Stimulated activated CD4-positive, alpha-beta T cell treated with anti-CD3 and anti-CD28 coated beads, Interleukin-1b, Interleukin-23, amount 100 ng/mL, for 1 hour (primary cell): ENCODE measurements at places on chromosomes 16 and 17.
A peak's percentile ranks its signal among the peaks of the same experiment; 100 is the strongest.

- DNase-seq, result no peak
Observed at GRCh38 chr17:45293413-45294211, 23.2 kb downstream of the MAP3K14 start.

- DNase-seq, result no peak
Observed at GRCh38 chr16:61385392-61386071, 650.7 kb downstream of the CDH8 start.

GRCh38 chr17:75774991-75775668 lies 9.5 kb upstream of the UNK start:
- no peak for DNase-seq

DNA sequence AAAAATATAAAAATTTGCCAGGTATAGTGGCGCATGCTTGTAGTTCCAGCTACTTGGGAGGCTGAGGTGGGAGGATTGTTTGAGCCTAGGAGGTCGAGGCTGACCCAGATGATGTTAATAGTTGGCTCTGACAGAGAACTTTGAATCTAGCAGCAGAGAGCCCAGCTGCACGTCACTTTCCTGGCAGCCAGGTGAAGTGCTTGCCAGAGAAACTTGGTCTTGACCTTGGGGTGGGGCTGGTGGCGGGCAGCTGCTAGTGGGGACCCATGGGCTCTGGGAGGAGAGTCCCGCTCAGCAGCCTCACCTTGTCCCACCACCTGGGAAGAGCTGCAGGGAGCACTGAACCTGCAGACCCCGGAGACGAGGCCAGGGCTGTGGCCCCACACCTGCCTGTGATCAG lies 3.1 kb upstream of the C16orf74 start:
- DNase-seq, result no peak

DNA sequence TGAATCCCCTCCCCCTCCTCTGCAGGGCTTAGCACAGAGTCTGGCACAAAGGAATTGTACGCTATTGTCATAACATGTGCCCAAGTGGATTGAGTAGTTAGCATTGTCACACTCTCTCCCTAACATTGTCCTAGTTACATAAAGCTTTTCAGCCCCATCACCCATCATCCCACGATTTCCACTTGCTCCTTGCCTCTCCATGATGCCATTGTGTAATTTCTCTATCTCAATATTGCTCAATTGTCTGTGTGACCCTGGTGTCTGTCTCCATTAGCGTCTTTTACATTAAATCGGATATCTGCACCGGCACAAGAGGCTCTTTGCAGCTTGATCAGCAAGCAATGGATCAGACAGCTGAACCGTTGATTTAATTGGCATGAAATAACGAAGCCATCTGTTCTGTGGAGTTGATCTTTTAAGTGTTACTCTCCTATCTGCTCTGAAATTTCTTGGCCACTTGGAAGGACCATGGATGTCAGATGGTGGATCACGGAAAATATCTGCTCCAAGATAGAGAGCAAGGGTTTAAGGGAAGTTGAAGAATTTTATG lies 77.0 kb upstream of the HS3ST4 start:
- DNase-seq, result no peak

DNA sequence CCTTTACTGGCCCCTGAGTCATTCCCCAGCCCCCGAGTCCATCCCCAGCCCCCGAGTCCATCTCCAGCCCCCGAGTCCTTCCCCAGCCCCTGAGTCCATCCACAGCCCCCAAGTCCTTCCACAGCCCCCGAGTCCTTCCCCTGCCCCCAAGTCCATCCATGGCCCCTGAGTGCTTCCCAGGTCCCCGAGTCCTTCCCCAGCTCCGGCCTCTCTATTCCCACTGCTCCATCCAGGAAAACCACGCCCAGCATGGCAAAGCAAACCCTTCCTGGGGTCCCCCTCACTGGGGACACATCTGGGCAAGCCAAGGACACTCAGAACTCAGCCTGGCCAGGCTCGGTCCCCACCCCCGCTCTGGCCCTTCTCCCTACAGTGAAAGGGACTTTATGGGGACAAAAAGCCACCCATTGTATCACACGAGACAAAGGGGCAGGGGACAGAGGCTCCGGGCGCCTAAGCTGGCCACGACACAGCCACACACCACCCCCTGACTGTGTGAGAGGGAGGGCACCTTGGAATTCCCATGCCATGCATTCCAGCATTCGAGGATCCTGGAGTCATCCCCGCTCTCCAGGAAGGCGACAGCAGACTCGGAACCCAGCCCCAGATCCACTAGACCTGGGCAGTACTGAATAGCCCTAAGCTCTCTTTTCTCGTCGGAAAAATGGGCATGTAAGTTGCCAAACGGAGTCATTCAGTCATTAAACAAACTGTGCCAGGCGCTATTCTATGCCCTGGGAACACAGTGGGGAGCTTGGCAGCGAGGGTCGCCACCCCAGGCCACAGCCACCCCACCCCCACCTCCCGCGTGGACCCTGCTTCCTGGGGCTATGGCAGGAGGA lies 14.0 kb downstream of the PLLP start:
- no peak for DNase-seq

DNA sequence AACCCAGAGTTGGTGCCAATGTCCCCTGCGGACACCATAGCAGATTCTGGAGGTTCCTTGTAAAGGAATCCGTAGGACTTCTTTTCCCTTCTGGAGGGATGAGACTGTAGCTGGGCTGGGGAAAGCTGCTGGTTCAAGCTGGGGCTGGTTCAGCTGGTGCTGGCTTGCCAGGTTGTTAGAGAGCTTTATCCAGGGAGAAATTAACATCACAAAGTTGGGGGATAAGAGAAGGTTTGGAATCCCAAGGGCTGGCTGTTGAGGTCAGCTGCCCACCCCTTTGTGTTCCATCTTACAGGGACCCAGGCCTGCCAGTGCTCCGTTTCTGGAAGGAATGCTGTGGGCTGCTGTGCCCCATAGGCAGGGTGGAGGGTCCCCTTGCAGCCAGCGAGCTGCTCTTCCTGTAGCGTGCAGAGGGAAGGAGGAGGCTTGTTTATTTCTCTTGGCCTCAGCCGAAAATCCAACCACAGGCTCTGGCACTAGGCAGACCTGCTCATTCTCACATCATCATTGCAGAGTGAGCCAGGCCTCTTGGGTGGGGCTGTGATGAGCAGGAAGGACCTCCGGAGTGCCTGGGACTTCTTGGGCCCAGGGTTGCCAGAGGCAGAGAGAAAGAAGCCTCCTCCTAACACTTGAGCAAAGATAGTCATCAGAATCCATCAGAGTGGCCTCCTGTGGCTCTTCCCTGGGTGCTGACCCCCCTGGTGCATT lies 251.1 kb downstream of the SEC14L1 start:
- no peak for DNase-seq

- DNase-seq, result no peak
Observed at GRCh38 chr16:17885659-17886207, 415.0 kb upstream of the XYLT1 start.

- DNase-seq, result no peak
Observed at GRCh38 chr17:57723427-57724025, 21.6 kb downstream of the CCDC182 start.

GRCh38 chr16:68503334-68503733 lies 35.8 kb upstream of the ZFP90 start:
- no peak for DNase-seq

DNA sequence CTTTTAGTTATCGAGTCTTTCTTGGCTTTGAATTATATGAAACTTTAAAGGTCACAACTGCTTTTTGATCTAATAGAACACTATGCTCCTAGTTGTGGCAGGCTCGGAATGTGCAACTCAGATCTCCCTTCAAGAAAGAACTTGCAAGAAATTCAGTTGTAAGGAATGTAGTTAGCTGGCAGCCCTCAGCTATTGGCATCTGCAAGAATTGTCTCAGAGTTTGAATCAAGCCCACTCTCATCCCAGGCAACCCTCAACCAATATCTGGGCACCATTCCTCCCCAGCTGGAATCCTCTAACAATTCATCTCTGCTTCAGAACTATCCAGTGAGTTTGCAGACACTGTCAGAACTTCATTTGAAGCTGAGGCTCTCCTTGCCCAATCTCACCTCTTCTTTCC lies 447.2 kb downstream of the KIF2B start:
- DNase-seq, result no peak

- no peak for DNase-seq
Observed at GRCh38 chr17:19915245-19915978, 47.7 kb upstream of the ULK2 start.

GRCh38 chr17:66676421-66676820 lies 158.5 kb upstream of the CACNG5 start:
- DNase-seq, result no peak

DNA sequence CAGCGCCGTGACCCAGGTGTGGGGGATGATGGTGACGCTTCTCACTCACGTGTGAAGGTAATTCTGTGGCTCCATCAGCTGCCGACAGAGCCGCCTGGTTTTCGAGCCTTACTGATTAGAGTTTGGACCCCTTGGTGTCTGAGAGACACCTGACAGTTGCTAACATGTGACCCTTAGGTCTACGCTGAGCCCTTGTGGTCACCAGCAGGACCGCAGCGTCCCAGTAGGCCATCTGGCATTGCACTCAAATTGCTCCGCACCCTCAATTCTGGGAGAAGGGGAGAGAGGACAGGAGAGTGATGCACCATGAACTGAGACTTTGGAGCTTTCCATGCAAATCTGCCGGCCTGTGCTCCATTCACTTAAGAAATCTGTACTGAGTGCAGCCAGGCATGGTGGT lies 2.5 kb downstream of the FLYWCH1 start:
- DNase-seq, result no peak

- DNase-seq, result no peak
Observed at GRCh38 chr17:31880311-31880710, 21.2 kb downstream of the UTP6 start.

DNA sequence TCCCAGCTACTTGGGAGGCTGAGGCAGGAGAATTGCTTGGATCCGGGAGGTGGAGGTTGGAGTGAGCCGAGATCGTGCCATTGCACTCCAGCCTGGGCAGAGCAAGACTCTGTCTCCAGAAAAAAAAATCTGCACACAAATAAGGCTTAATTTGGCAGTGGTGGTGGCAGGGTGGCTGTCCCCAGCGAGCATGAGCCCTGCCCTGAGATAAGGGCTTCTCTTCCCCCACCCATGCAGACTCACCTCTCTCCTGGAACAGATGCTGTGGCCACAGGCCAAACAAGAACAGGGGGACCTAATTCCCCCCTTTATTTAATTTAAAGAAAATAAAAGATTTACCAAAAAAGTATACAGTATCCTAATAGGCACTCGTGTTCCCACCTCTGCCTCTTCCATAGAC lies 157.2 kb downstream of the RAB11FIP4 start:
- no peak for DNase-seq

DNA sequence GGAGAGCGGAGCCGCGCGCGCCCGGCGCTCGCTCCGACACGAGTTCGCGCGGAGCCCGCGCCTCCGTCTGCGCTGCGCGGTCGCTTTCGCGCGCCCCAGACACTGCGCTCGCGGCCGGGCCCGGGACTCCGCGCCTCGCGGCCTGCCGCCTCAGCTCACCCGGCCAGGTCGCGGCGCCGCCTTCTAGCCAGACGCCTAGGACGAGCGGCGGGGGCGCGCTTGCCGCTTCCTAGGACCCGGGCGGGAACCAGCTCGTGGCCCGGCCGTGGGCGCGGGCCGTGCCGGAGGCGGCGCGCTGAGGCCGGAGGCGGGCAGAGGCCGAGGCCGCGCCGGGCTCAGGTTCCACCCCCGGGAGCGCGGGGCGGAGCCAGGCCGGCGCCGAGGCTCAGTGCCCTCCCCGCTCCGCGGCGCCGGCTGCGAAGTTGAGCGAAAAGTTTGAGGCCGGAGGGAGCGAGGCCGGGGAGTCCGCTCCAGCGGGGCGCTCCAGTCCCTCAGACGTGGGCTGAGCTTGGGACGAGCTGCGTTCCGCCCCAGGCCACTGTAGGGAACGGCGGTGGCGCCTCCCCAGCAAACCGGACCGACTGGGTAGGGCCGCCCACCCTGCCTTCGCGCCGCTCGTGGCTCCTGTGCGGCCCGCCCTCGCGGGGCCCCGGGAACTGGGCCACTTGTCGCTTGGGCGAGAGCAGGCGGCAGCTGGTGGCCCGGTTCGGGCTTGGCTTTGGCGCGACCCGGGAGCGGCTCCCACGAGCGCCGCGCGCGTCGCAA lies at the start of gene SPHK1:
TSS of gene SPHK1 (plus strand) at position 388 of the 765 bp plus-strand sequence. CDS start 1,036 bp downstream, outside the sequence.
- peak; percentile 38 for DNase-seq

GRCh38 chr16:89482150-89482816 lies 8.1 kb downstream of the ANKRD11 start:
- DNase-seq, result no peak

GRCh38 chr17:31629696-31630470 lies 229.2 kb downstream of the COPRS start:
- DNase-seq, result no peak

GRCh38 chr16:57179215-57179828 lies 6.5 kb downstream of the PSME3IP1 start:
- no peak for DNase-seq

DNA sequence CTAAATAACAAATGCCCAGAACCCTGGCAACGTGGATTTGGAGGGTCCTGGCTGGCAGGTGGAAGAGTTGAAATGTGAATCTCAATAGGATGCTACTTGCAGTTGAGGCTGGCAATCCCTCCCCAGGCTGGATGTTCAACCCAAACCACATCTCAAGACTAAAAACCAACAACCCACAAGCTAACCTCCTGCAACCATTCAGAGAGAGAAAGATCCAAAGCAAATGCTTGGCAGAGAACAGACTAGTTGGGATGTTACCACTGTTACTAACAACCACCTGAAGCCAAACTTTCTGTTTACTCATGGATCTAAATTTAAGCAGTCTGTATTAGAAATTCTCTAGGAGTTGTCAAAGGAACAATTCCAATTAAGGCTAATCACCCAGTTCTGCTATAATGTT lies 27.9 kb downstream of the SMG6 start:
- DNase-seq, result no peak

GRCh38 chr16:57166951-57167350 lies 18.9 kb downstream of the PSME3IP1 start:
- DNase-seq, result no peak

DNA sequence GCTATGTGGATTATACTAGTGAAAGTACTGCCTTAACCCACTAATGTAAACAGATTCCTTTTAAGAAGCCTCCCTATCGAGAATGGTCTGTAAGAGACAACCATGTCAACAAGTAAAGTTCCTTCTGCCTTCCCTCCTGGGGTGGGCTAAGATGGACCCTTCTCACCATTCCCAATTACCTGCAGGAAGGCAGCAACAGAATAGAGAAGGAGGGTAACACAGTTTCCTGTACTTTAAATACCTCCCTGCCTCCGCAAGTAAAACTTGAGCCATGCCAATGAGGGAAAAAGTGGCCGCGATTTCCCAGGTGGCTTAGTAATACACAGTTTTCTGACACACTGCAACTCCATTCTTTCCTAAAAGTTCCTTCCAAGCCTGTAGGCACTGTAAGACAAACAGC lies 45.2 kb downstream of the TOX3 start:
- no peak for DNase-seq
